ENCODE measurements at places on chromosomes 16 and 17.

- no peak for DNase-seq
Measured at GRCh38 chr16:52446080-52446479, 100.9 kb downstream of the TOX3 start.

DNA sequence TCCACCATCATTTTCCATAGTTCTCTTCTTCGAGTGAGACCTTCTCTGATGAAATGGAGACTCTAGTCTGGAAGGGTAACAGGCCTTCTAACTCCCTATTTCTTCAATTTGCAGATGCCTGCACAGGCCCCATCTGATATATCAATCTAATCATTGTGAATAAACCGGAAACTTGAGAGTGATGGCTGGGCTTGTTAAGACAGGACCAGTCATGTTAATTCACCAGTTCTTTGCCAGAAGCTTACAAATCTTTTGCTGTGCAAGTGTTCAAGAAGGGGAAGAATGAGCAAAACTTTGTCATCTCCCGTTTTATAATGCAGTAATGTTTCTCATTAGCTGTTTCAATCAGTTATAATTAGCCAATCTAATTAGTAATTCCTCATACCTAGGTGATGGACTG, 1561.3 kb upstream of the GOT2 start:
- no peak for DNase-seq

- no peak for DNase-seq
Measured at GRCh38 chr16:67137605-67138004, 13.2 kb downstream of the B3GNT9 start.

DNA sequence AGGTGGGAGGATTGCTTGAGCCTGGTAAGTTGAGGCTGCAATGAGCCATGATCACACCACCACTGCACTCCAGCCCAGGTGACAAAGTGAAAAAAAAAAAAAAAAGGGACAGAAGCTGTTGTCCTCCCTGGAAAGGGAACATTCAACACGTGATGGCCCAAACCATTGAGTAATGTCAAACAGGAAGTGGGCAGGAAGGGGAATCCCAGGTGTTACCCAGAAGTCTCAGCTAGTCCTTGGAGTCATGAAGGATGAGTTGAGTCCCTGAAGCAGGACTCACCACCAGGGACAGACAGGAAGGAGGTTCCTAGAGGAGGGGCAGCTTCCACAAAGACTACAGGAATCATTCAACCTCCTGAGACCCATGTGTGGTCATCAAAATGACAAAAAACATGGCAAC, 19.8 kb upstream of the CMIP start:
- peak; percentile 78 for DNase-seq
